ENCODE measurements at places on chromosomes 6 and 20.
A peak's percentile ranks its signal among the peaks of the same experiment; 100 is the strongest.

DNA sequence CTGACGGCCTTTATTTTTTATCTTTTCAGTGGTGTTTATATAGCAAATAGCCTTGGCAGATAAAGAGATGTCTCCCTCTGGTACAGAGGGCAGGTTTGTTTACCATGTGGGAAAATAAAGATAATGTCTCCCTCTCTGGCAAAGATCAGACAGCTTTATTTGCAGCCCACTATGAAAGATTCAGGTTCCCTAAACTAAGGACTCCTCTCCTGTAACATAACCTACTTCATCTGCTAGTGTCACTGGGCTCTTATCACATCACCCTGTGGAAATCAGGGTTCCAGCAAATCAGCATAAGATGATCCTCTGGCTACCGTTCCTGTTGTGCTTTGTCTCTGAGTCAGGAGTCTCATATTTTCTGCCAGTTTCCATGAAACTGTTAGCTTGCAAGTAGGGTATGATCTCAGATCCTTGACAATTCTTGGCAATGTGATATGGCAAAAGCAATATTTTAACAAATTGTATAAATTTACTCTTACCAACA lies 3.1 kb downstream of the FBXL4 start:
- DNase-seq, result no peak

- no peak for DNase-seq
Measured at GRCh38 chr6:63935732-63936131, 300.1 kb downstream of the PHF3 start.

GRCh38 chr20:24984961-24985640 lies 7.5 kb downstream of the APMAP start:
- peak; percentile 39 for DNase-seq

GRCh38 chr20:63090052-63090451 lies 83.3 kb upstream of the BHLHE23 start:
- DNase-seq, result no peak

DNA sequence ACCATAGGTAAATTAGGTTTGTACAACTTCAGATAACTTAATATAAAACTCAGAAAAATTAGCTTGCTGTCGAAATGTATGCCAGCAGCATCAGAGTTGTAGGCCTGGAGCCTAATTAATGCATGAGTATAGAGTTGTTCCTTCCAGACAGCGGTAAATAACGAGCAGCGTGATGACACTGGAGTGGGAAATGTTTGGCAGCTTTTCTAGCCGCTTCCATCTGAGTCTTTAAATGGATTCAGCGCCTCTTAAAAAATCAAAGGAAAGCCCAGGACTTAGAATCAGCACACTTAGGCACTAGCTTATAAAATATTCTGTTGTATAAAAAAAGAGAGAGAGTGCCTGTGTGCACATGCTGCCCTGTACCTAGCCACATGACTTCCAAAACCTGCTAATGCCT lies 43.7 kb upstream of the SYNJ2 start:
- DNase-seq, result no peak
